Mammary epithelial cell (primary cell): ENCODE measurements at places on chromosomes 1 and 21. TPM values are rescaled to one million over a fixed set of nuclear protein-coding genes. Genes with fewer than 3 reads are reported as not detected.

AGT gene
- total RNA-seq = 0.17 TPM

AMPD1 gene
- not detected in 2 replicates for total RNA-seq

UBASH3A gene
- total RNA-seq = not detected in 2 replicates

GRCh38 chr1:59290193-59290949 is 6.5 kb upstream of the FGGY start:
- peak; percentile 68 for DNase-seq

- DNase-seq = peak; percentile 84
Observed at GRCh38 chr1:207051191-207051943, at the start of gene YOD1. YOD1 (minus strand) TSS chr1:207051208; CDS start chr1:207051030, 178 bp downstream.

DNA sequence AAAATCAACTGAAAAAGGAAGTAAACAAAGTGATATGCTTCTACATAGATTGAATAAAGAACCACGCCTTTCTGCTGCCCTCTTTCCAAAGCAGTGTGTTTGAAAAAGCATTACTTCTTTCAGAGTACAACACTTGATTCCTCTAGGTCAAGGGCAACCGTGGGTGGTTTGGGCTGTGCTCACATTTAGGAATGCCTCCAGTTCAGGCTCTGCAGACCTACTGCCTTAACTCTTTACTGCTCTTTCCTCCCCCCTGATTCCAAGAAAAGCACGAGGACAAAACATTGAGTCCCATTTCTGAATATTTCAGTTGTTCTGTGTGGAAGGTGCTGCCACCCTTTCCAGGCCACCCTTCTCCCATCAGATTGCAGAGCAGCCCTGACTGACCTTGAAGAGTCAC is 45.2 kb downstream of the ADAMTS1 start:
- DNase-seq = no peak

DNA sequence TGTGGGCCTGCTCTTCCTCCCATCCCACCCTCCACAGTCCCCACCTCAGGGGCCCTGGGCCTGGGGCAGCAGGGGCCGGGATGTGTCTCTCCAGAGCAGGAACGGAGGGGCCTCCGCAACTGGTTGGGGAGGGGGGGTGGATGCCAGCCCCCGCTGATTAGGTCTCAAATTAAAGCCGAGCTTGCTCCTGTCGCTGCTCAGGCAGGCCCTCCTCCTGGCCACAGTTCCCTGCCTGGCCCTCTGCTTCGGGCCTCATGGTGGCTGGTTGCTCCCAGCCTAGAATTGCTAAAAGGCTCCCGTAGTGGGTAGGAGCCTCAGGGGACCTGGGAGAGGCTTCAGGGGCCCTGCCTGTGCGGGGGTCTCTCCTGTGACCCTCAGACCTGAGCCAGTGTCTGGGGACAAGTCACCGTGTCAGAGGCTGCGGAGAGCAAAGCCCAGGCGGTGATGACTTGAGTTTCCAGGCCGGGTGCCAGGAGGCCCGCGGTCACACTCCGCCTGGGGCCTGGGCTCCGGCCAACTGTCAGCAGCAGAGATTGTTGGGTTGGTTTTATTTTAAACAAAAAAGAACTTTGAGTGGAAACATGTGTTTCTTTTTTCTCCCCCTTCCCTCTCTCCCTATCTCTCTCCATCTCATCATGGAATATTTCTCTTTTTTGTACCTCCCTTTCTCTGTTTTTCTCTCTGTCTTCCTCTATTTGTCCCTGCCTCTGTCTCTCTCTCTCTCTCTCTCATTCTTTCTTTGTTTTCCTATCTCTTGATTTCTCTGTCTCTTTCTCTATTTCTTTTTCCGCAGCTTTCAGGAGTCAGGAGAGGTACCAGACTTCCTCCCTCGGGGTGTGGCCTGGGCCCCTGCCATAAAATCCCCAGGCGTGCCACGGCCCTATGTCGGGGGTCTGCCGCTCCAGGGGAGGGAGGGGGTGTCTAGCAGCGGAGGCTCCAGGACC is 20.0 kb upstream of the EPHA2 start:
- peak; percentile 77 for DNase-seq

GRCh38 chr1:72804541-72804940 is 522.2 kb upstream of the NEGR1 start:
- no peak for DNase-seq

DNA sequence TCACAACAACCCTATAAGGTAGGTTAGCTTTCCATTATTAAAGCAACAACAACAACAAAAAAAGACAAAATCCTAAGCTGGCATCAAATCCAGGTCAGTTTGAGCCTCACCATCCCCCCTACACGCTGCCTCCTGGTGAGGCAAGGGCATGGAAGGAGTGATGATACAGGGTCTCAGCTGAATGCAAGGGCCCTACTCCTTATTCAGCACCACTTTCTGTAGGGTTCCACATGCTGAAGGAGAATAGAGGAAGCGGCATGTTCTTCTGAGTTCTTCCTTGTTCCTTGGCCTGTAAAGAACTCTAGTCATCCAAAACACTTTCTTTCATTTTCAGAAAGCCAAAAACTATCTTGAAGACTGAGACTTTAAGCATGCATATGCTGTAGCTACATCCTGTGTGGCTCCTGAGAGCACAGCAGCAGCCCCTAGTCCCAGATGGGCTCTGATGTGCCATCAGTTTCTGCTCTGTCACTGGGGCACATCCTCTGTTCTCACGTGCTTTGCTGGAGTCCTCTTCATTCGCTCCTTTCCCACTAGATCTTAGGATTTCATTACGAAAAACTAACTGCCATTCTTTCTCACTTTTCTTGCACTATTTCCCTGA is 6.2 kb downstream of the ILDR2 start:
- DNase-seq = no peak

GRCh38 chr1:53069265-53069662 is 7.3 kb downstream of the PODN start:
- no peak for DNase-seq

- DNase-seq = no peak
Observed at GRCh38 chr1:37561133-37562132, 4.7 kb downstream of the DNALI1 start.

- DNase-seq = no peak
Observed at GRCh38 chr1:155970531-155971167, 7.7 kb downstream of the ARHGEF2 start.

- no peak for DNase-seq
Observed at GRCh38 chr1:162168261-162168660, 98.8 kb downstream of the NOS1AP start.

GRCh38 chr1:207972337-207972736 is 61.4 kb upstream of the CD34 start:
- no peak for DNase-seq
